ENCODE measurements at places on chromosomes 1 and 21. TPM values are rescaled to one million over a fixed set of nuclear protein-coding genes. Genes with fewer than 3 reads are reported as not detected.

C1QB gene
- not detected for total RNA-seq

DNA sequence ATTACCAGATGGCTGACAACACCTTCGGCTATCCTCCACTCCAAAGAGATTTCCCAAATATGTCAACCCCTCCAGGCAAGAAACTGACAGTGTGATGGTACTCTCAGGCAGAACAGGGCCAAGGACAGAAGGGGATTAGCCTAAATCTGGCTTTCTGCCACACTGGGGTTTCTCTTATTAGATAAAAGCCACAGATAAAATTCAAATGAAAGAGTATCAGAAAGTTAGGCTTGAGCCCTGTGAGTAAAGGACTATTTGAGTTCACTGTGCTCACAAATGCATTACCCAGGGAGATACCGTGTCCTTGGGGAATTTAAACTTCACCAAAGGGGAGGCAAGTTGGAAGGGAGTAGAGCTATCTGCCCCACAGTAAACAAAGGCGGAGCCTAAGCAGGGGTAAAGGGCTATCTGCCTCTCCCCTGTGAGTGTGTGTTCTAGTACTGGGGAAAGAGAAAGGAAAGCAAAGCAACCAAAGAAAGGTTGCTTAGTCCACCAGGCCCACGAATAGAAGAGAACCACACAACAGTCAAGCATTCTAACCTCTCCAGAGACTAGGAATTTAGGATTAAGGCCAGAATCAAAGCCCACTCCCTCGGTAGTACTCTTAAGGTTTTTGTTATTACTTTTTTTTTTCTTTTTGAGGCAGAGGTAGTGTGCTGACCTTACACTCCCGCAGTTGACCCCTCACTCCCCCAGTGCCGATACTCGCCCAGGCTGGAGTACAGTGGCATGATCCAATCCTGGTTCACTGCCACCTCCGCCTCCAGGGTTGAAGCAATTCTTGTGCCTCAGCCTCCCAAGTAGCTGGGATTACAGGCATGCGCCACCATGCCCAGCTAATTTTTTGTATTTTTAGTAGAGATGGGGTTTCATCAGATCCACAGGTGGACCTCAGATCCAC, 12.7 kb downstream of the TPM3 start:
- peak; percentile 45 for DNase-seq

EFNA1 gene
- not detected for total RNA-seq

- DNase-seq: no peak
These were observed 709.4 kb downstream of the MATN1 start for GRCh38 chr1:30014031-30014430.

DNA sequence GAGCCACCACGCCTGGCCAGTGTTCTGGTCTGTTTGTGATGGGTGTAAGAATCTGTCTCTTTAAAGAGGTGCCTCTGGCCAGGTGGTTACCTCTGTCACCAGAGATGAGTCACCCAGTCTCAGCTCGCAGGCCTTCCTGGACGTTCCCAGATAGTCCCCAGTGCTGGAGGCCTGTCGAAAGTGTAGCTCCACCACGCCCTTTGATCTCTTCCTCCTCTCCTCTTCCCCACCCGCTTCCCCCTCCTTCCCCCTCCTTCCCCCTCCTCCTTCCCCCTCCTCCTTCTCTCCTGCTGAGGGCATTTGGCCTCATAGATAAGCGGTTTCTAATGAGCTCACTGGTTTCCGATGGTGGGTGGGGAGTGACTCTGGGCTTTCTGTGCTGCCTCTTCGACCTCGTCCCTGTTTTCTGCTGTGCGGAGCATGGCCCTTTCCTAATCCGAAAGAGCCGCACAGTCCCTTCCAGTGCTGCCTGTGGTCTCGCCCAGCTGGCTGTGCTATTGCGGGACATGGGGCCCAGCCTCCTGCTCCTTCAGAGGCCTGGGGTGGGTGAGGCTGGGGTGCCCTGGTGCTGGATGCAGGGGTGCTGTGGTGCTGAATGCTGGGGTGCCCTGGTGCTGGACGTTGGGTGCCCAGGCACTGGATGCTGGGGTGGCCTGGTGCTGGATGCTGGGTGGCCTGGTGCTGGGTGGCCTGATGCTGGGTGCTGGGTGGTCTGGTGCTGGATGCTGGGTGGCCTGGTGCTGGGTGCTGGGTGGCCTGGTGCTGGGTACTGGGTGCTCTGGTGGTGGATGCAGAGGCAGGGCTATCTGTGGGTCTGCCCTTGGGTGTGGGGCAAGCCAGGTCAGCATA, 19.2 kb downstream of the AGPAT3 start:
- peak; percentile 63 for DNase-seq

OR11L1 gene
- total RNA-seq: not detected

DNA sequence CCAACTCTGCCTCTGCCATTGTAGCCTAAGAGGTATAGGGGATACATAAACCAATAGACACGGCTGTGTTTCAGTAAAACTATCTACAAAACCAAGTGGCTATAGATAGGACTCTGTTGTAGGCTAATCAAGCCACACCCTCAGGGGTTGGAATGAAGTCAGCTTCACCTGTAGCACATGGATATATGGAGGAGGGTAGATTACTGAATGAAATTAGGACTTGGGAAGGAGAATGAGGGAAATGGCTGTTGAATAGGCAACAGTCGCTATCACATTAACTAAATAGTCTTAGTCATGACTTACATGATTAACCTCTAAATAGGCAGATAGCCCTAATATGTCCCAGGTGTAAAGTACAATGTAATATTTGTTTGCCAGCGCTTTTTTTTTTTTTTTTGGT, 49.7 kb downstream of the DESI2 start:
- no peak for DNase-seq

DNA sequence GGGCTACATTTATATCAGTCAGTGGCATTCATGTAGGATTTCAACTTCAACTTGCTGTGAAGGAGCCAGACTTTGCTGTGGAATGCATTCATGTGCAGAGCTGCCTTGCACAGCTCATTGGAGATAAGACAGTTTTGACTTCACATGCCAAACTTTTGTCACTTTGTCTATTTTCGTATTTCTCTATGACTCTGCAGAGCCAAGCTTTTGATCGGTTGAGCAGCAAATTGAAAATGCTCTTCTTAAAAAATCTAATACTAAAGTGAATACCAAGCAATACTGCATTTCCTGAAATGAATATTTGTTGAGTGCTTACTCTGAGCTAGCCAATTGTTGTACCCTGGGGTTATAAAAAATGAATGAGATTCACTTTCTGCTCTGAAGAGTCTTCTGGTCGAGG, 388.7 kb downstream of the ST6GALNAC3 start:
- DNase-seq: no peak

DNA sequence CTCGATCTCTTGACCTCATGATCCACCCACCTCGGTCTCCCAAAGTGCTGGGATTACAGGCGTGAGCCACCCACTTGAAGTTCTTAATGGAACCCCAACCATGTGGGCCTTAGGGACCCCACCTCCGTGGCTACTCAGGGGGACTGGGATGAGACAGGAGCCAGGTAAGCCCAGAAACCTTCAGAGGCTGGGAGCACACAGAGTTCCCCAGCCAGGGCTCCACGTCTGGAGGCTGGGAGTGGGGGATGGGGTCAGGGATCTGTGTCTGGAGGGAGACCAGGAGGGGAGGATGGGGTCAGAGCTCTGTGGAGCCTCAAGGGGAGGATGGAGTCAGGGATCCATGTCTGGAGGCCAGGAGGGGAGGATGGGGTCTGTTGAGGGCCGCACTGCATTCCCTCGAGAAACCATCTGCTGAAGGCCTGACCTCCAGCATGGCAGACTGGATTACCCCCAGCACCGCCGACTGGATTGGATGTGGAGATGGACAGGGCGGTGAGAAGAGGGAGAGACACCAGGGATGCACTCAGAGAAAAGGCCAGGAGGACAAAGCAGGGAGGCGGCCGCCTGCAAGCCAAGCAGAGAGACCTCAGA, 2.1 kb upstream of the FTCD start:
- DNase-seq: no peak

DNA sequence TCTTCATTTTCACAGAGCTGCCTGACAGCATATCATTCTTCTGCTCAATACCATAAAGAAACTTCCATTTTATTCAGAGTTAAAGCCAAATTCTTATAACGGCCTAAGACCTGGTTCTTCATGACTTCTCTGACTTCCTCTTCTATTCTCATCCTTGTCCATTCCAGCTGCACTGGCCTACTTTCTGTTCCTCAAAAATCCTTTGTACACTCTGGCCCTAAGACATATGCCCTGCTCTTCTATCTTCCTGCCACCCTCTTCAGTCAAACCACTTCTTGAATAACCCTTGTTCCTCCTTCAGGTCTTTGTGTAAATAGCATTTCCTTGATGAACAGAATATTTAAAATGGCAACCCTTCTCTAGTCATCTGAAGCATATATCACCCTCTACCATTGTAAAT, 1338.7 kb upstream of the ADGRL2 start:
- DNase-seq: no peak

- peak; percentile 27 for DNase-seq
These were observed 88.1 kb downstream of the COP1 start for GRCh38 chr1:176118985-176119384.

ANGPTL1 gene
- total RNA-seq: 4.3 TPM

- DNase-seq: no peak
These were observed 66.4 kb downstream of the LMX1A start for GRCh38 chr1:165290148-165290547.

- DNase-seq: peak; percentile 40
These were observed 22.1 kb downstream of the PTPRF start for GRCh38 chr1:43552813-43553212.

CFHR4 gene
- total RNA-seq: not detected

GRCh38 chr1:19495799-19496526, 10.6 kb upstream of the CAPZB start:
- peak; percentile 83 for DNase-seq

CD5L gene
- not detected for total RNA-seq

GRCh38 chr1:47650205-47650604, 212.4 kb downstream of the FOXD2 start:
- DNase-seq: peak; percentile 6

DNA sequence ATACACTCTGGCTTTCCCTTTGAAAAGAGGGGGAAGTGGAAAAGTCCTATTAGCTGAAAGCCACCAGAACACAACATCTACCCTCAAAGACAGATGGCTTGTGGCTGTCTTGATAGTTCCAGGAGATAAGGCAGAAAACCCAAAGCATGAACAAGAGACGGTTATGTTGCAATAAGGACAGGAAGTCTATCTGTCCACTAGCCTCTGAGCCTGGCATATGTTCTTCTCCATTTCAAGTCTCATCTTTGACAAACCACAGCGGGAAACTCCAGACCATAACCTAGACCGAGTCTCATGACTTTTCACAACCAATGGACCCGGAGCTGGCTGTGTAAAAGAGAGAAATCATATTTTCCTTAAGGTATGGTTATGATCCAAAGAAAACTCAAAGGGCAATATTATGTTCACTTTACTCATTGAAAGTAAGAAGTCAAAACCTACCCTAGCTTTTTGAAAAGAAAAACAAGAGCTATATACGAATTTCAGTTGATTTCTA, 33.8 kb downstream of the DUSP10 start:
- peak; percentile 95 for DNase-seq

GRCh38 chr1:225250432-225250831, 177.4 kb downstream of the LBR start:
- no peak for DNase-seq

C1orf94 gene
- not detected for total RNA-seq

DNA sequence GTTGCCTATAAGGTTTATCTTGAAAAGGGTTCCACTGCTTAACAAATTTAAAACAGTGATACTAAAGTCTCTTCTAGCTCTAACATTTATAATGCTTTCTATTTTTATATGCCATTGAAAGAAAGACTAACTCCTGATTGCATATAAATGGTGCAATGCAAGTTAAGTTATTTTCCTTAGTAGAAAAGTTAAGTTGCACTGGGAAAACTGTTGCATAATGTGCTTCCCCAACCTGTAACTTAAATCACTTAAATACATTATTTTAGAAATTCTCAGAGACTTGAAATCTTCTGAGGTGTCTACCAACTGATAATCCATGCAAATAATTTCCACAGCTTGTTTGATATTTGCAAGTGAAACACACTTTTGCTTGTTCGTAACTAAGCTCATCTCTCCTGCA, 175.0 kb upstream of the HMCN1 start:
- no peak for DNase-seq

DNA sequence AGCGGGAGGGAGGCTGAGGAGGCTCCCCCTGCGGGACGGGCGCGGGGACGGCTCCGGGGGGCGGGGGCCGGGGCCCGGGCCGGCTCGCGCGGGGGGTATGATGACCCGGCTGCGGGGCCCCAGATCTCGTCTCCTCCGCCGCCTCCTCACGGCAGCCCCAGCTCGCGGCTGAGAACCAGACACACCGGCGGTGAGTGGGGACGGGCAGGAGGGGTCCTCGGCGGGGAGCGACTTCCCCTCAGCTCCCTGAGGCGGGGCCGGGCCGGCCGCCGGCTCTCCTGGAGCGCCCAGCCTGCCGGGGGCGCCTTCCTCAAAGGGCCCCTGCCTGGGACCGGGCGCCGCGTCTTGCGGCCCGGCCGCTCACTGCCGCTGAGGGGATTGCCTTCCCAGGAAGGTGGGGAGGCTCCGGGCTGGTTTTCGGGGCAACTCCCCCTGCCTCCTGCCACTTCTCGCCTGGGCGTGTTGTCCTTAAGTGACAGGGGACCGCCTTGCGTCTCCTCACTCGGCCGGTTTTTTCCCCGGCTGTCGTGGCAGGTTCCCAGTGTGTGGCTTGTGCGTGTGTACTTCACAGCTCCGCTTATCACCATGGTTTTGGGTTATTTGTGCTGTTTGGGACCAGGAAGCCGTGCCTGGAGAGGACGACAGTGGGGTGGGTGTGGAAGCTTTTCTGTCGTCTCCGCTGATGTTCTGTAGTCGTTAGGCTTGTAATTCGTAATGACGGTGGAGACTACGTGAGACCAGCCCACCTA, 800 bp downstream of the HIPK1 start:
- DNase-seq: peak; percentile 51

RGS8 gene
- not detected for total RNA-seq

GRCh38 chr1:51671527-51672325, 54.8 kb downstream of the OSBPL9 start:
- DNase-seq: peak; percentile 86

GRCh38 chr1:114457675-114458236, 53.2 kb downstream of the TRIM33 start:
- DNase-seq: peak; percentile 13

GRCh38 chr1:67953301-67953700, 97.1 kb downstream of the DIRAS3 start:
- DNase-seq: no peak
